ENCODE measurements at places on chromosomes 13 and 19.

- no peak for DNase-seq
These were observed 3.6 kb downstream of the TUBB4A start for GRCh38 chr19:6498294-6499036.

- peak; percentile 48 for DNase-seq
These were observed 737.7 kb downstream of the PCDH9 start for GRCh38 chr13:66492479-66492878.

DNA sequence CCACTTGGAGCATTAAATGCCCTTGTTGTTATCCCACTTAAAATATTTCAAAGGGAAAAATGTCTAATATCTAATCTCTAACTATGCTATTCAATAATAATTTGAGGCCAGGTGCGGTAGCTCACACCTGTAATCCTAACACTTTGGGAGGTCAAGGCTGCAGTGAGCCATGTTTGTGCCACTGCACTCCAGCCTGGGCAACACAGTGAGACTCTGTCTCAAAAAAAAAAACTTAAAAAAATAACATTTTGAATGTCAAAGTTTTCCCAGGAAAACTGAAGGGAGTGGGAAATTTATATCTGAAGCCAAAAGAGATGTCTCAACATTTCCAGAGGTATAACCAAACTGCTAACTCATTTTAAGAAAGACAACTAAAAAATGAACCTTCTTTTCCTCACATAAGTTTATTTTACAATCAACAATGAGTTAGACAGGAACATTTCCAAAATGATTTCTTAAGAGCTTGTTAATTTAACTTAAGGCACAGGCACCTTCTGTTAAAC is 47.9 kb downstream of the CAB39L start:
- DNase-seq: no peak

DNA sequence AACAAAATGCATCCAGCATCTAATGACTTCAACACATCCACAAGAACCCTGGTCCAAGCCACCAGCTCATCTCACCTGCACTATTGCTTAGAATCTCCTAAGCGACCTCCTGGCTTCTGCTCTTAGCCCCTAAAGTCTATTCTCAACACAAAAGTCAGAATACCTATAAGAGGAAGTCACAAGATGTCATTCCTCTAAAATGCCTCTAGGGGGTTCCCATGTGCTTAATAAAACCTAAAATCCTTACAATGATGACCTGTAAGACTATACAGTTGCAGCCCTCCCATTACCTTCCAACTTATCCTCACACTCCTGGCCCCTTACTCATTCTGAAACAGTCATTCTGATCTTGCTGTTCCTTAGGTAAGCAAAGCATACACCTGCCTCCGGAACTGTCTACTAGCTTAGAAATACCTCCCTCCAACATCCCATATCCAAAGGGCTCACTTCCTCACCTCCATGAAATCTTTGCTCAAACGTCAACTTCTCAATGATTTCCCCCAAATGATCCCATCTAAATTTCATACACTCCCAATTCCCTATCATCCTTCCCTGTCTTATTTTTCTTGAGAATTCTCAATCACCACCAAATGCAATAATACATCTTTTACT is 10.0 kb downstream of the ATP7B start:
- DNase-seq: peak; percentile 27

DNA sequence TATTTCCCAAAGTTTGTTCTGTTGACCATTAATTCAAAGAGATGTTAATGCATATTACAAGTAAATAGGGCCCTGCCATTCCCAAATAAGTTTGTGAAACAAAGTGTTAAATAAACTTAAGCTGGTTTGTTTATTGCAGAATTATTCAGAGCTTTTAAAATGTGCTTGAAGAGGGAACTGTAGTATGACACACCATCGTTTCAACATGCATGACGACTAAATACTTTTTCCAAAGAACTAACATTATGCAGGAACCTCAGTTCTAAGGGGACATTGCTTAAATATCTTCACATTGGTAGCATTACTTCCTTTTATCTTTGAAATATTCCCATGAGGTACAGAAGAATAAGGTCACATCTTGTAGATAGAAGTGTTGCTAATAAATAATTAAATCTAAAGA is 14.6 kb downstream of the LHFPL6 start:
- no peak for DNase-seq

DNA sequence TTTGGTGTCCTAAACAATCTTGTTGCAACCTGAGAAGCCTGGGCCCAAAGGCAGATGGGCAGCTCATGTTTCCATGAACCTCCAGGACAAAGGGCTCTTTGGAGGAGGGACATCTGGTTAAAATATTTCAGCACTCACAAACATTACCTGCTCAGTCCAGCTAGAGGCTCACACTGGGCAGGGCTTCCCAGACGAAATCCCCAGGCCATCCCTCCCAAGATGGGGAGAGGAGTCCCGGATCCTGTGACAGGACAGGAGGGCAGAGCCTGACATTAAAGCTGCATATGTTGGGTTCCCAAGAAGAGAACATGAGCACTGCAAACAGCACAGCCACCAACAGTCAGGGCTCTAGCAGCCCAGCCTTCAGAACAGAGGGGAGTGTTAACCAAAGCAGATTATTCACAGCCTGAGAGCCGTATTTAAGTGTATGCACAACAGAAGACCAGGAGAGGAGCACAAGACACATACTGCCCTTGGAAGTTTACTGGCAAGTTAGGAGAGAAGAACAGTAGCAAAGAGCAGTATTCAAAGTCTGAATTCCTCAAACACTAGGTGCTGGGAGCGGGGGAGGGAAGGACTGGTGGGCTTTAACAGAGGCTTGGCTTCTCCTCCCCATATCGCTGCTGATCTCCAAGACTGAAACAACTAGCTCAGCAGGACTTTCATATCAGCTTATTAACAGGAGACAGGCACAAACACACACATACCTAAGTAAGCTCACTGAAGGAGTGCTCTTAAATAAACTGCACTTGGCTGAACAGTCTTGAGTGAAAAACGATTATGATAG is 12.3 kb downstream of the ATP7B start:
- no peak for DNase-seq

- no peak for DNase-seq
These were observed 213.6 kb downstream of the FOXO1 start for GRCh38 chr13:40452741-40453334.

- no peak for DNase-seq
These were observed 3.4 kb upstream of the CTU1 start for GRCh38 chr19:51111606-51112005.

GRCh38 chr19:34482380-34483250 is 1.1 kb downstream of the WTIP start:
- no peak for DNase-seq

GRCh38 chr13:33757713-33758112 is 60.2 kb upstream of the RFC3 start:
- no peak for DNase-seq

DNA sequence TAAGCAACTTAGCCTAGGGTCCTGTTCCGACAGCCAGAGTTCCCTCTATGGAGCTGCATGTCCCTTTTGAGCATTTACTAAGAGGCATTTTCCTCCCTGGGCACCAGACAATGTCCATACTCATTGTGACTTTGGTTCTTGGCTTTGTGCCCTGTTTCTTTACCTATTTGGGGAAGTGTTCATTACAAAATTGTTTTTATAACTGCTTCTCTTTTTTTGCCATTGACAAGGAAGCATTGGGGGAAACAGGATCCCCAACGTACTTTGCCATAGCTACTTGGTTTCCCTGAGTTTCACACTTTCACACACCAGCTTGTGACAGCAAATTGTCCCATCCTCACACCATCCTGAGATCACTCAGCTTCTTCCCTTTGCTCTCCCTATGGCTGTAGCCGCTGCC is 81.1 kb upstream of the SIAH3 start:
- DNase-seq: no peak

DNA sequence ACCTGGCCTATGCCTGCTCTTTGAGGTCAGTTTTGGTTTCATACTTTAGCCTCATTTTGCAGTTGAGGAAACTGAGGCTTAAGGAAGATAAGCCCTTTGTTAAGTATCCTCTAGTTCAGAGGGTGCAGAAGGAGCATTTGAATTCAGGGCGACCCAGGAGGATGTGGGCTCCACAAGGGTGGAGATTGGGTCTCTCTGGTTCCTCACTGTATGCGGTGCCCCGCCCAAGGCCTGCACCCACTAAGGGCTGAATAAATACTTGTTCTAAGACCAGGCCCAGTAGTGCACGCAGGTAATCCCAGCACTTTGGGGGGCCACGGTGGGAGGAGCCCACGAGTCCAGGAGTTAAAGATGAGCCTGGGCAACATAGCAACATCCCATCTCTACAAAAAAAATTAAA is 768 bp upstream of the SLC44A2 start:
- DNase-seq: no peak

GRCh38 chr13:46071590-46072249 is 19.2 kb upstream of the ZC3H13 start:
- DNase-seq: no peak

DNA sequence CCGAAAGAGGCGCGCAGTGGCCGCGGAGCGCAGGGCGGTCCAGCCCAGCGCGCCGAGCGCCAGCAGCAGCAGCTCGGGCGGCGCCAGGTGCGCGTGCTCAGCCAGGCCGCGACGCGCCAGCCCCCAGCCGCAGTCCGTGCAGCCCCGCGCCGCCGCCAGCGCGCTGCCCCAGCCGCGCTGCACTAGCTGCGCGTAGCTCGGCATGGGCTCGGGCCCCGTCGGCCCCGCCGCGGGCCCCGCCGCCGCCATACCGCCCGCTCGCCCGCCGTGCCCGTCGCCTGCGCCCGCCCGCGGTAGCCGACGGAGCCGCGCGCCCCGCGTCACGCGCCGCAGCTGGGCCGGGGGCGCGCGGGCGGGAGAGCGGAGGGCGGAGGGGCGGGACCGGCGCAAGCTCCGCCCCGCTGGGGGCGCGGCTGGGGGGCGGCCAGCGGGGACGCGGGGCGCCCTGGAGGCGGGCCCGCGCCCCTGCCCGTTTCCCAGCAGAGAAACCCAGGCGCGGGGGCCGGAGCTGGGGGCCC is at the start of gene CERS1:
Gene CERS1, minus strand, starts transcription at position 335 of the 518 bp plus-strand sequence. Its CDS starts 86 bp downstream, at position 249.
- no peak for DNase-seq

DNA sequence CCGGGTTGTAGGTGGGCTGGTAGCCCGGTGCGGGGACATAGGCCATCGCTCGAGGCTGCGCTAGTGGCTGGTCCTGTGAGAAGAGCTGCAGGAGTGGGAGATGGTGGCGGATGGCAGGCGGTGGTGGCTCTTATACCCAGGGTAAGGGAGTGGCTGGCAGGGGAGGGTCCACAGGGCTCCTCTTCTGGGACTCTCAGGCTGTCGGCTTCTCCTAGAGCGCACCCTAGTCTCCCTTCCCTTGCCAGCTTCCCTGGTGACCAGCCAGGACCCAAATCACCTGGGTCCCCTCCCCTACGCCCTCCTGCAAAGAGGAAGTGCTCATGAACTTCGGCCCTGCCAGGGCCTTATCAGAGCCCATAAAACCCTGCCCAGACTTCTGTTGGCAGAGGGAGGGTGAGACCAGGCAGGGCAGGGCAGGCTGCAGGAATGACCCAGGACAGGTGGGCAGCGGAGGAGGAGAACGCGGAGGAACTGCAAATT is at the start of gene LGALS4:
Gene LGALS4, minus strand, starts transcription at position 105 of the 480 bp plus-strand sequence. Its CDS starts 59 bp downstream, at position 46.
- no peak for DNase-seq

GRCh38 chr13:111423168-111423785 is 102.8 kb downstream of the TEX29 start:
- DNase-seq: no peak

DNA sequence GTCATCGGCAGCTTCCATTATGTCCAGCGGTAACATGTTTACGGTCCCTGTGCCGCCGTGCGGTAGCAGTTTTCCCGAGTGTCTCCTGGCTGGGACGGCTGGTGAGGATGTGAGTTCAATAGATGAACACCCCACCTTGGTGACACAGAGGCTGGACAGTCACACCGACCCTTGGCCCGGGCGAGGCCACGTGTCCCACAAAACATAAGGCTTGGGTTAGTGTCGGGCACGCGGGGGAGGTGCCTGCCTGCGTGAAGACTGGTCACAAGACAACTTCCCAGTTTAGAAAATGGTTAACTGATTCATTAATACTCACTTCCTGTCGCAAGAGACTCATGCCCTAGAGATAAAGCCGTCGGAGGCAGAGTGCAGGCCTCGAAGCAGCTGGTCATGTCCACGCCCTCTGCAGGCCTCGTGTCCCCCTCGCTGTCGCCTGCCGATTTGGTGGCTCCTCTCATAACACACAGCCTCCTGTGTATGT is 17.2 kb downstream of the RASA3 start:
- DNase-seq: no peak

- DNase-seq: no peak
These were observed 55.4 kb downstream of the KDM4B start for GRCh38 chr19:5024282-5024681.

- peak; percentile 21 for DNase-seq
These were observed 20.6 kb upstream of the GTF3A start for GRCh38 chr13:27403727-27404385.

DNA sequence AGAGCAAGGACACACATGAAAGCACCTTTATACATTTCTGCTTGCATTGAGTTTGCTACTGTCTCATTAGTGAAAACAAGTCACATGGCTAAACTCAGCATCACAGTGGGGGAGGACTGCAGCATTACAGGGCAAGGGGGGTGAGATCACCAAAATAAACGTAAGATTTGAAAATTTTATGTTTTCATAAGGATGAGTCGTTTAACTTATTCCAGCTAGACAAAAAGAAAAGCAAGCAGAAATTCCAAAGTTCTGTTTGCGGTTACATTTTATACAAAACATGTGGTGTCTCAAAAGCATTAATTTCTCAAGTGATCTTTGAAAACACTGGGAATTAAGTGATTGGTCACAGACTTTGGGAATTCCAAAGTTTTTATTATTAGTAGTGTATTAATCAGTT is 261.4 kb upstream of the RXFP2 start:
- DNase-seq: no peak

GRCh38 chr13:101092985-101093384 is 323.3 kb downstream of the NALCN start:
- DNase-seq: no peak

- DNase-seq: no peak
These were observed 53.6 kb downstream of the DGKH start for GRCh38 chr13:42101821-42102585.

GRCh38 chr19:6270822-6271221 is 9.0 kb downstream of the MLLT1 start:
- no peak for DNase-seq

DNA sequence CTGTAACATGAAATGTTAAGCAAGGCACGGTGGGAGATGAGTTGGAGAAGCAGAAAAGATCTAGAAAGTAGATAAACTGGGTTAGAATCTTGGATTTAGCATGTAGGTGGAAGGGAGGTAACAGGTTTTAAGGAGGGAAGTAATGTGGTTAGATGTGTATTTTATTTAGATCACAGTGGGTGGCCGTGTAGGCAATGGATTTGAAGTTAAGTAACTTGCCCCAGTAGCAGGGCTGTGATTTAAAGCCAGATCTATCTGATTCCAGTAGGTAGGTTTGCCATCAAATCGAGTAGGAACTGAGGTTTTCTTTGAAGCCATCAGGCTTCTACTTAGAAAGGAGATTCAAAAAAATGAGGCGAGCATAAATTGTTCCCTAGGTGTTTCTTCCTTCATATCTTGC is 50.6 kb upstream of the IL17D start:
- DNase-seq: no peak

DNA sequence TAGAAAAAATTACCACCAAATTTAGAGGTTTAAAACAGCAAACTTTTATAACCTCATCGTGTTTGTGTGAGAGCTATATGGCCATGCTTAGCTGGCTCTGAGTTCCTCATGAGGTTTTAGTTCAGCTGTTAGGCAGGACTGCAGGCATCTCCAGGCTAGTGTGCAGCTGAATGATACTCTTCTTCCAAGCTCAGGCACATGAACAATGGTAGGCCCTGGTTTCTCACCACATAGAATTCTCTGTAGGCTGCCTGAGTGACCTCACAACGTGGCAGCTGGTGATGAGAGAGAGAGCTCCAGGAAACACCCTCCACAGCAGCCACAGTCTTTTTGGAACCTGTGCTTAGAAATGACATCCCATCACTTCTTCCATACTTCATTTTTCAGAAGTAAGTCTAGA is 540.6 kb upstream of the MIR17HG start:
- DNase-seq: no peak

Measured in DMS153 (cell line).